Fibroblast of villous mesenchyme (primary cell): ENCODE measurements at places on chromosomes 2 and 18.

- DNase-seq = no peak
Measured at GRCh38 chr2:73103018-73103542, 9.7 kb downstream of the RAB11FIP5 start.

DNA sequence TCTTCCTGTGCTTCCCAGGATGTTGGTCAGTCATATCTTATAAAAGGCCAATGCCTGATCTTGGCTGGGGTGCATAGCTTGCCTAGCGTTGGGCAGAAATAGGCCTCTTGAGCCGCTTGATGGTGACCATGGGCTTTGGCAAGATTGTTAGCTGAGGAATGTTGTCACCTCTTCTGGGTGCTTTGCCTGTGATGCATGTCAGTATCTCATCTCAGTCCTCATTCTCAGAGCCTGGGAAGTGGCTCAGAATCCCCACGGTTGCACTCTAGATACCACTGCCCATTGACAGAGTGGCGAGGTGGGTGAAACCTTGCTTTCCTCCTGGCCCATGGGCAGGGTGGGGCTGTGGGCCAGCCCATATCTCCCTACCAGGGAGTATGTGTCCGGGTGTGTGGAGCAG lies 79.2 kb upstream of the MGAT5 start:
- DNase-seq = no peak

DNA sequence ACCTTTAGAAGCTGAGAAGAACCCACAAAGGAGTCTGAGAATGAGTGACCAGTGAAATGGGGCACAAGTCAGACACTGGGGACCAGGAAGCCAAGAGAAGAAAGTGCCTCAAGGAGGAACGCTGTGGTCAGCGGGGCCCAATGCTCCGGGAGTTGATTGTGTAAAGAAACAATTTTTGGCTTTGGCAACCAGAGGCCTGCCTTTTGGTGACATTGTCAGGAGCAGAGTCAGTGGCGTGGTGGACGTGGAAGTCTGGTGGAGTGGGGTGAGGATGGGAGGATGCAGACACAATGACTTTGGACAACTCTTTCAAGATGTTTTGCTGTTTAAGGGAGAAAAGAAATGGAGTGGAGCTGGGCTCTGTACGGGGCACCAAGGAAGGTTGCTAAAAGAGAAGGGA lies 100.2 kb upstream of the SEC11C start:
- no peak for DNase-seq

GRCh38 chr18:24397131-24397693 lies 412 bp downstream of the OSBPL1A start:
- peak; percentile 82 for DNase-seq

GRCh38 chr2:203471323-203471722 lies 63.8 kb downstream of the RAPH1 start:
- no peak for DNase-seq

DNA sequence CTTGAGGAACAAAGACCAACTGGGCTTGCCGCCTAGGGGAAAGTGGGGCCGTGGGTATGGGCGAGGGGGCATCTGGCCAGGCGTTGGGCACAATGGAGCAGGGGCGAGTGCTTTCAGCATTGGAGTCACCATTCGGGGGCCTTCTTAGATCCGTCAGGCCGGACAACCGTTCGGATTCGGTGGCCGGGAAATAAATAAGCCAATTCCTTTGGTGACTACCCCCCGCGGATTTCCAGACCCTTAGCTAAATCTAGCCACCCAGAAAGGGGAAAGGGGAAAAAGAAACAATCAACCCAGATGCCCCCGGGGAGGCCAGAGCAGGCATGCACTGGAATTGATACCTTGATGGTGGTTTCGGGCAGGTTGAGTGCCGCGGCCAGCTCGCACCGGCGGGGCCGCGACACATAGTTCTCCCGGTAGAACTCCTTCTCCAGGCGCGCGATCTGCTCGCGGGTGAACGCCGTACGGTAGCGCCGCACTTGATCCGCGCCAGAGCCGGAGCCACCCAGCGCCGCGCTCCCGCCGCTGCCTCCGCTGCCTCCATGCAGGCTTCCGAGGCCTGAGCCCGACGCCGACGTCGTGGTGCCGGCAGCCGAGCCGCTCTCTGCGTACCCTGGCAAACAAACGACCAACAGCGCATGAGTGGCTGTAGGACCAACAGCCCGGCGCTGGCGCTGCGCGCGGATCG lies 1.8 kb downstream of the EVX2 start:
- DNase-seq = no peak

- no peak for DNase-seq
Measured at GRCh38 chr2:62114564-62114963, 81.4 kb upstream of the B3GNT2 start.

DNA sequence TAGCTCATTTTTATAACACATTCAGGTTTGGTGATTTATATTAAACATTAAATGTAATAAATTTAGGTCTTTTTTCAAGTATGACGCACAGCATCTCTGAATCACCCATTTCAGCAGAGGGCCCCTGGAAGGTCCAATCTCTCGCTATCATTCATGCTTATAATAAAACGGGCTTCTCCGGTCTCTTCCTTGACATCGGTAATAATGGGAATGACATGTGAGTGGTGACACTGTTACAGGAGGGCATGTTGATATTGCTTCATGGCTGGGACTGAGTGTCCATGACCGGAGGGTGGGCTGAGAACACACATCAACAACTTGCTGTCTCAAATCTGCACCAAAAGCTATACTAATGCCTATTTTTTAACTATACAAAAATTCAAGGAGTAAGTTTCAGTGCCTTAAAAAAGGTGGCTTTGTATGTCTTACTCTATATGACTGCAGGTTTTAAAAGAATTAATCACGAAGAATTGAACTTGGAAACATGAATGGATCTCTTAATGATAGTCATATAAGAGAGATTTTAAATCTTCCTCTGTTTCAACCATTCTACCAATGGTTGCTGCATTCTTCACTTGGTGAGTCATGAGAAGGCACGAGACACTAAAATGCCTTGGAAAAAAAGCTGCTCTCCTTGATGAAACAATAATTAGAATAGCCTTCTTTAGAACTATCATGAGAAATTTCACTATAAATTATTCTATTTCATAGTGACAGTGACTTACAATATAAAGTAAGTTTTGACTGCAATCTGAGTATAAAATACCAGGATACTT lies 101.9 kb upstream of the NRP2 start:
- peak; percentile 42 for DNase-seq

- no peak for DNase-seq
Measured at GRCh38 chr2:120303177-120303576, 42.8 kb upstream of the INHBB start.

GRCh38 chr2:47984041-47984440 lies 77.7 kb upstream of the FBXO11 start:
- DNase-seq = peak; percentile 2

DNA sequence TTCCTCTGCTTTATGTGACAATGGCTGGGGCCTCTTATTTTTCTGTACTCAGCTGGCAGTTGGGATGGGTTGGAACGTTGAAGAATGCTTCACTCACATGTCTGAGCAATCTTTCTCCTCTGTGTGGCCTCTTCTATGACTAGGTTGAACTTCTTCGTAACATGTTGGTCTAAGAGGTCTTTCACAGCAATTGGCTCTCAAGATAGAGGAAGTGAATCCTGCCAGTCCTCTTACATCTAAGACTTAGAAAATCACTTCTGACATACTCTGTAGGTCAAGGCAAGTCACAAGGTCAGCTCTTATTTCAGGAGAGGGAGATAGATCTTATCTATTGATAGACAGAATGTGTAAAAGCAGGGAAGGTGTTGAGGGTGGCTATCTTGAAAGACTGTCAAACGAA lies 174.1 kb downstream of the NYAP2 start:
- DNase-seq = no peak

GRCh38 chr2:1633092-1633671 lies 111.1 kb downstream of the PXDN start:
- peak; percentile 76 for DNase-seq

DNA sequence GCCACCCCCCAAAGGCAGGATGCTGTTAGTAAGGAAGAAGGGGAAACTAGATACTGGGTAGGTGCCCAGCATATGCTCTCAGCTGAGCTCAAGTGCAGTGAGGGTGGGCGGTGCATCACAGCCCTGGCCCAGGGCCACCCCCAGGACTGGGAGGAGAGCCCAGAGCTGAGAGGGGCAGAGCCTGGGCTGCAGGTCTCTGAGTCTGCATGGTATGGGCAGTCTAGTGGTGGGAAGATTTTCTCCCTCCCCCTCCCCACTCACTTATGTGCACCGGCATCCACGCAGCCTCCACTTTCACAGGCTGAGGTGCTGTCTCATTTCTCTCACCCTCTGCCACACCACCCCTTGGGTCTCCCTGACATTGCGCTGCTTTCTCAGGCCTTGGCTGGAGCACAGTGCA lies 48.5 kb upstream of the CAB39 start:
- no peak for DNase-seq

- no peak for DNase-seq
Measured at GRCh38 chr2:117917223-117917917, 96.5 kb downstream of the CCDC93 start.

GRCh38 chr2:234273887-234274584 lies 222.8 kb downstream of the ARL4C start:
- no peak for DNase-seq

- no peak for DNase-seq
Measured at GRCh38 chr2:151616760-151617339, 117.4 kb downstream of the NEB start.
